GM10248 (cell line): ENCODE measurements at places on chromosomes 13 and 19.

GRCh38 chr13:44719857-44720671 lies 143.9 kb upstream of the TSC22D1 start:
- DNase-seq: no peak

DNA sequence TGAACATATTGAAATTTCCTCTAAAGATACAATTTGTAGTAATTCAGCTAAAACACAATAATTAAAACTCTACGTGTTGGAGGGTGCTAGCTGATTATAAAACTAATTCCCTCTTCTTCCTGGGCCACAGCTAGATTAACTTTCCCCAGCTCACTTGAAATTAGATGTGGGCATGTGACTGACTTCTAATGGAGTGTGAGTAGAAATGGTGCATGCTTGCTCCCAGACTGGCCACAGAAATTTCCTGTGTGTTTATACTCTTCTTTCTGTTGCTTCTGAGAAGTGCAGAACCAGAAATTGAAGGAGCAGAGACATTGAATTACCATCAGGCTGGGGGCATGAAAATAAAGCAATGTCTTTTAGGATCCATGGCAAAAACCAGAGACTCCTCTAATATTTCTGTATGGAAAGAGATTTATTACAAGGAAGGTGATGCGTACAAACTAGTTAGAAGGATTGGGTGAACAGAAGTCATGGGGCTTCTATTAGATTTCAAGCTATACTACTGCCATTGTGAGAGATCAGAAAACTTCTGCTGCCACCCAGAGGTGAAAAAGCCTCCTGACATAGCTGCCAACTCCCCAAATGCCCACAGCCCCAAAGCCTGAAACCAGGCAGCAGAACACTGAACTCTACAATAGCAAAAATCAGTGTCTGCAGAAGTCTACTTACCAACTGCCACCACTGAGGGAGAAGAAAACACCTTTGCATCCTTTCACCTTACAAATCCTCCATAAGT lies 379.2 kb upstream of the MIR17HG start:
- no peak for DNase-seq

- DNase-seq: no peak
Observed at GRCh38 chr13:109787135-109787954, 962 bp upstream of the IRS2 start.

DNA sequence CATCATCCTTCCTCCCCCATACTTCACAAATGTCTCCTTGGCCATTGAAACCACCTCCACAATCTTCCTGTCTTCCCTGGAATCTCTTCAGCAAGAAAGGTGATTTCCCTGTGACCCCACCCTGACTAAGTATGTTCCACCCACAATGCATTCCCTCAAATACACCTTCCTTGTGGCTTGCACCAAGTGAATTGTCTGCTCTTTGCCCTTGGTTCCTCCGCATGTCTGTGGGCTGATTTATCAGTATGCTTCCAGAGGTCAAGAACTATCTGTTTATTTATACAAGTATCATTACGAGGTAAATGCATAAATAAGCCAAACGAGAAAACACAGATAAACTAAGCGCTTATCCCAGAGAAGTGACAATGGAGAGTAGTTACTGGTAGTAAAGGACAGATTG lies 45.4 kb upstream of the POMP start:
- DNase-seq: no peak

GRCh38 chr13:66345971-66346370 lies 884.2 kb downstream of the PCDH9 start:
- no peak for DNase-seq

DNA sequence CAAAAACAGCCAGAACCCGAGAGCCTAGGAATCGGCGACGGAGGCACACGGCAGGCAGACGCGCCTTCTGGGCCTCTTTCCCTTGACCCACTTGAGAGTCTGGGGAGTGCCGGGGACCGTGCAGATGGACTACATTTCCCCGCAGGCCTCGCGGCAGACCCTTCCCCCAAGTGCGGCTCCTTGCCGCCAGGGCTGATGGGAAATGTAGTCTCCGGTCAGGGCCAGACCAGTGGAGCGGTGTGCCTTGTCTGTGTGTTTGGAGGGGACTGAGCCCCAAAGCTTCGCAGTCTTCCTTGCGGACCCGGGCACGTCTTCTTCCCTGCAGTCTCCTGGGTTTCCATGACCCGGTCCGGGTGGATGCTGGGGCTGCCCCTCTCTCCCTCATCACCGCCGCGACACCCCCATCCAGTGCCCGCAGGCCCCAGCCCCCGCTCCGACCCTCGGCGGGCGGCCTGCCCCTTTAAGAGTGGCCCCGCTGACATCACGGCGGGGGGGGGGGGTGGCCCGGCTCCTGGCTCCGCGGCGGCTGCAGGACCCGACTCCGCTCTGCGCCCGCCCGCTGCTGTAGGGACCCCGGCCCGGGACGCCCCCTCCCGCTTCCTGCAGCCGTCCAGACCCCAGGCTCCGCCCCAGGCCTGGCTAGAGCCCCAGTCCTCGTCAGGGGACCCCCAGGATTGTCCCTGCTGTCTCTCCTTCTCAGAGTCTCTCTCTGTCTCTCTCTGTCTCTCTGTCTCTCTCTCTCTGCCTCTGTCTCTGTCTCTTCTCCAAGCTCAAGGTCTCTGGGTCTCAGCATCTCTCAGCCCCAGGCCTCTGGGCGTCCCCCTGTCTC lies 758 bp upstream of the CACNG7 start:
- DNase-seq: peak; percentile 55

- no peak for DNase-seq
Observed at GRCh38 chr13:48210178-48210577, 22.8 kb upstream of the ITM2B start.
